ENCODE measurements at places on chromosomes 2 and 18. TPM values are rescaled to one million over a fixed set of nuclear protein-coding genes. Genes with fewer than 3 reads are reported as not detected.

GRCh38 chr18:74803117-74803516 is 205.4 kb downstream of the ZNF407 start:
- DNase-seq = no peak

DNA sequence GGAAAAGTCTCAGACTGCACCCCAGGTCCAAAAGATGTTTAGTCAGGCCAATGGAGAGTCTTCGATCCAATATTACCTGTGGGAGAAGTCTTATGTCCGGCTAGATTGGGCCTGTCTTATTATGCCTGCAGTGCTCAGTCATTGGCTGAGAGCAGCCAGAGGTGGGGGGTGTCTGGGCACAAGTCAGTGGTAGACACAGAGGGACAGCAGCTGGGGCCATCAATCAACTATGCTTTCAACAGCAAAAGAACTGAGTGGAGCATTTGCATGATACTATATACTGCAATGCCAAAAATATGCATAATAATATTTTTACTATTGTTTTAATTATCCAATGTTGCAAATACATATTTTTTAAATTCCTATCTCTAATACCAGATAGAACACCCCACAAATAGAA is 298.6 kb upstream of the CDH20 start:
- no peak for DNase-seq

GRCh38 chr2:35503738-35504199 is 851.8 kb upstream of the CRIM1 start:
- DNase-seq = no peak

DNA sequence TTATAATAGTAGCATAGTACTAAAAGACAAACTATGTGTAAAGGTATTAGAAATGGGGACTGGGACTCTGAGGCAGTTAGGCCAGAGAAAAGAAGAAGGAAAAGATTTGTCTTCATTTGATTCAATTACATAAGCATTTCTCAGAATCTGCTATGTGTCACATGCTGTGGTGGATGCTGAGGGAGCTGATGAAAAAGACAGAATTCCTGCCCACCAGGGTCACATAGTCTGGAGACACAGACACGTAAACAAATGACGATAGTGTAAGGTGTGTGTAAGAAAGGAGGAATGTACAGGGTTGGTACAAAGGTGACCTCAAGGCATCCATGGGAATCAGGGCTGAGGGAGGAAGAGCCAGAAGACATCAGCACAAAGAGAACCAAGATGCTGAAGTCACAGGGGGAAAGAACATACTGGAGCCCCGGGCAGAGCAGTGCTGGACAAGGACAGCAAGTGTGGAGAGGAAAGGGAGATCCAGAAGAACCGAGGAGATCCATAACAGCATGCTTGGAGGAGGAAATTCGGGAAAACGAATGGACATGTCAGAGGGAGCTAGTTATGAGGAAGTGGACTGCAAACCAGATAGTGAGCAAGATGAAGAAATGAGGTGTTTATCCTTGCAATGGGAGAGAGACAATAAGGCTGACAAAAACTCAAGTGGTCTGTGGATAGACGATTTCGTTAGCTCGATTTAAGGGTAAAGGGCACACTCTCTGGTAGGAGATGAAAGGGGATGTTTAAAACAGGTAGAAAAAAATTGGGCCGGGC is 1.2 kb upstream of the MAPRE3 start:
- DNase-seq = no peak

DNA sequence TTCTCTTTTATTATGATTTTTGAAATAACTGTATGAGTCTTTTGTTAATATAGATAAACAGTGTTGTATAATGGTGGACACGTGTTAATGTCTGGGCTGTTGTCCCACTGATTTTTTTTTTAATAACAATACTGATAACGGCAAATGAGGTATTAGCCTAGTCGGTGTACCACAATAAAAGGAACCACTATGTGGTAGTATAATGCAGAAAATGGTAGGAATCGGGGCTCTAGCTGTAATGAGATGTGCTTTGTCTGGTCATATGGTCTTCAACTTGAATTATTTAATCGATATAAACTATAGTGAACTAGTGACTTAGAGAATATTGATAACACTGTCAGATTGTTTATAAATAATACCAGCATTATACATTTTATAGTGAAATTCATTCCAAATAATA is 517.9 kb upstream of the SPHKAP start:
- DNase-seq = no peak

DNA sequence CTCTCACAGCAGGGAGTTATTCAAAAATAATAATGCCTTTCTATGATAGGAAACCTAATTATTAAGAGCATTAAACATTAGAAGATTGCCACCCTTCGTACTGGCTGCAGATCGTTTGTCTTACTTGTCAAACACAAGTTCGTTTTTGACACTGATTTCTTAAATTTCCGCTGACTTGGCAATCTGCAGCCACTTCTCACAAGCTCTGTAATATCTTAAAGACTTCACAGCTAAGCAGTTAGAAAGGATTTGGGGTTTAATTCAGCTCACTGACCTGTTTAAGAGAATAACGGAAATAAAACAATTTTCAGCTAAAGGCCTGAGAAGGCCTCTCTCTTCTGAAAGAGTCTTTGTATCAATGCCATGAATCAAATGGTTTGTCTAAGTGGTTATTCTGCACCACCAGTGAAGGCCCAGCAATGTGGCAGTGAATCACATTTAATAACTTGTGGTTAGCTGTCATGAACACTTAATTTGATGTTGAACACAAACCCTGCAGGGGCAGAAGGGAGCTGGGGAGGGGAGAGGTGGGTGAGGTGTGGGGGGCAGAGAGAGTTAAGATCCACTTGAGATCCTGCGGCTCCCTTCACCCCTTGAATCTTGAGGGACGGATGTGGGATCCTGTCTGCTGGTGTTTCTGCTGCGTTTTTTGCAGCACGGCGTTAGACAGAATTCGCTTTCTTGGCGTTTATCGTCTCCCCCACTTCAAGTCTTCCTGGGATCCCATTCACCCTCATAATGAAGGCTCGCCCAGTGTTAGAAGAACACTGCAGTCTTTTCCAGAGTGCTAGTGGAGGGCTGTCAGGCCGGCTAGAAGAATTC is 145.4 kb upstream of the SATB2 start:
- DNase-seq = no peak

- DNase-seq = no peak
These were observed 3.9 kb upstream of the KLHL29 start for GRCh38 chr2:23381084-23381483.

GRCh38 chr2:171485116-171485515 is 37.2 kb upstream of the CYBRD1 start:
- DNase-seq = no peak

DNA sequence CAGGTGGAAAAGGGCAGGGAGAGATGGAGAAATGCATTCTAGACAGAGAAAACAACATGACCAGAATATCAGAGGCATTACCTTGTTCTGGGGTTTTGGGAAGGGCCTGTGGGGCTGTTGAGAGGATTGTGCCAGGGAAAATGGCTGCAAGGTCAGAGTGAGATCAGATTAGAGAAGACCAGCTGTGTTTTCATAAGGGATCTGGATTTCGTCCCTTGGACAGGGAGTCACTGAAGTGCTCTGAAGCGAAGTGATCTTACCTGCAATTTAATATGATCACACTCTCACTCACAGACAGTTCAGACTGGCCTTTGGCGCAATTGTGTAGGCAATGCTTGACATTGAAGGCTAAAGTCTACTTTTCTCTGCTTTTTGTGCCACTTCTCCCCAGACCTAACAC is 20.3 kb upstream of the REG3G start:
- DNase-seq = no peak

- DNase-seq = no peak
These were observed 33.0 kb downstream of the SLC35F5 start for GRCh38 chr2:113723411-113723810.

Gene PLA2R1
- 2.3 TPM for total RNA-seq

Gene RAB27B
- total RNA-seq = 0.16 TPM

Gene GEN1
- total RNA-seq = 4.3 TPM

Gene UGT1A5
- not detected for total RNA-seq

Measured in left ventricle myocardium inferior (tissue), 1 donor.